MG63 (cell line): ENCODE measurements at places on chromosomes 4 and X. TPM values are rescaled to one million over a fixed set of nuclear protein-coding genes. Genes with fewer than 3 reads are reported as not detected.

IL13RA2 gene
- total RNA-seq: 2.4 TPM in 1 of 2 replicates, not detected in the other

FAM53A gene
- 2.6 and 4.0 TPM in 2 replicates for total RNA-seq

PAGE2 gene
- total RNA-seq: not detected in 2 replicates

- DNase-seq: no peak
Measured at GRCh38 chr4:110753466-110753865, 130.6 kb upstream of the PITX2 start.

DNA sequence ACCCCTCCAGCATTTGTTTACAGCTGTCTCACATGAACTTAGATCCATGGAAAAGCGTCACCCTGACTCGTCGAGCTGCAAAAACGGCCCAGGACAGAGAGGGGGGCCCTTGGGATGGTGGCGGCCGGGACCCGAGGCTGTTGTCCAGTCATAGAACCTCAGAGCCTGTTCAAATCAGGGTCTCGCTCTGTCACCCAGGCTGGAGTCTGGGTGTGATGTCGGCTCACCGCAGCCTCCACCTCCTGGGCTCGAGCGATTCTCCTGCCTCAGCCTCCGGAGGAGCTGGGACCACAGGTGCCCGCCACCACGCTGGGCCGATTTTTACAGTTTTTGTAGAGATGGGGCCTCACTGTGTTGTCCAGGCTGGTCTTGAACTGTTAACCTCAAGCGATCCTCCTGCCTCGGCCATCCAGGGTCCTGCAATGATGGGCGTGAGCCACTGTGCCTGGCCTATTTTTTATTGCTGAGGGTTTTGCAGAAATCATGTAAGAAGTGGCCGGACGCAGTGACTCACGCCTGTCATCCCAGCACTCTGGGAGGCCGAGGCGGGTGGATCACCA is 42.6 kb upstream of the PPP2R3B start:
- DNase-seq: no peak

GRCh38 chr4:160414496-160414895 is 1311.6 kb downstream of the RAPGEF2 start:
- no peak for DNase-seq

GRCh38 chr4:99816545-99817308 is at the start of gene DAPP1:
Gene DAPP1 (plus strand): TSS chr4:99816827. CDS start chr4:99816914, 87 bp downstream.
- no peak for DNase-seq

GRCh38 chr4:40216622-40217366 is 20.0 kb downstream of the RHOH start:
- no peak for DNase-seq

DNA sequence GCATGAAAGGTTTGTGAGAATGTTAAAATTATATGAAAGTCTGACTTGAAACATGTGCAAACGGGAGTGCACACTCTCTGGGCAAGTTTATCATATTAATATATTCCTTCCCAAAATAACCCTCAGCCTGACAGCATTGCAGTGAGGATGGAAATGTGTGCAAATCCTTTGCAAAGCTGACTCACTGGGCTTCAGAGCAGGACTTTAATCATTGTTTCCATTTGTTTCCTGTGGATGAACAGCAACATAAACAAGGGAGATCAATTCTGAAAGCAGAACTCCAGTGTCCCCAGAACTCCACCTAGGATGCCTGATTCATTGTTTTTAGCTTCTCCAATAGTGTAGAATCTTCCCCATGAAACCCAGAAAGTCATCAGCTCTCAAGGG is 32.9 kb downstream of the SLC2A9 start:
- DNase-seq: no peak

GRCh38 chr4:184168406-184169019 is 49.2 kb downstream of the ENPP6 start:
- peak; percentile 91 for DNase-seq
